NCI-H526 (cell line): ENCODE measurements at places on chromosomes 5 and 9.

DNA sequence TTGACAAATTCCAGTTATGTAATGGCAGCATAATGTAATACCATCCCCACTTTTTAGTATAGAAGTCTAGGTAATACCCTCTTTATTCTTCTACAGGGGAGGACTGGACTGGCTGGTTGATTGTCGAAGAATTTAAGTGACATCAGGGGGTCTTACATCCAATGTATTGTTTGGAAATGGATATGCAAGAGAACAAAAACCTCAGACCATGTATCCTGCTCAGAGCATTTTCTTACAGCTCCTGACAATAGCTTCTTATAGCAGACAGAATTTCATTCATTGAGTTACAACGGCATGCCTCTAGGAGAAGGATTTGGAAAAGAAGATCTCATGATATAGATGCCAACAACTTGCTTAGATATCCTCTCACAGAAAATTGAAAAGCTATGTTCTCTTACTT lies 2032.3 kb downstream of the EFNA5 start:
- DNase-seq: no peak

- DNase-seq: peak; percentile 8
Observed at GRCh38 chr5:69416180-69416579, 1.3 kb downstream of the MARVELD2 start.

DNA sequence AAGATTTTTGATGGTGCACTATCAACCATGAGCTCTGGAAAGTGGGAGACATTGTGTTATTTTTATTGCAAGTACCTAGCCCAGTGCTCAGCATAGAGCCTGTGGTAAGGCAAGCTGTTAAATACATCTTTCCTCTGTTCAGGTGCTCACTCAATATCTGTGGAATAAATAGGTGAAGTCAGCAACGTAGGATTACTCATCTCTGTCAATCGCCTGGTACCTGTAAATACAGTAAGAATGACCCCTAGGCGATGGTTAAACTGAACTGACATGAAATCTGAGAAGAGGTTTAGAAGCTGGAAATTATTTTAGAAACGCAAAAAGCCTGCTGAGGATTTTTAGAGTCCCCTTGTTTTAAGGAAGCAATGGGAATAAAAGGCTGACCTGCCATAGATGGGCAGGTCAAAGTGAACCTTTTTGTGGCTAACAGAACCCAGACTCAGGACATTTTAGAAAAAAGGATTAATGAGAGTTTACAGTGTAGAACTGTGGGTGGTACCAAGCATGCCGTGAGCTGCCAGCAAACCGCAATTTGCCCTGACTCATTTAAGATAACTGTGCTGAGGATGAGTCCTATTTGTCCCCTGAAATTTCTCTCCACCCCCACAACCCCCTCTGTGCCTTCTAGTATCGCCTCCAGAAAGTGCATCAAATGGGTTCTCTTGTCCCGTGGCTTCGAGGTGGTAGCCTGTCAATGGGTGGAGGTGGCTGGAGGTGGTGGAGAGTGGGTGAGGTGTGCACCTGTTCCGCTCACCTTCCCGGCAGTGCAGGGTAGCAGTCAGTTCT lies 375.1 kb downstream of the MED10 start:
- DNase-seq: no peak

DNA sequence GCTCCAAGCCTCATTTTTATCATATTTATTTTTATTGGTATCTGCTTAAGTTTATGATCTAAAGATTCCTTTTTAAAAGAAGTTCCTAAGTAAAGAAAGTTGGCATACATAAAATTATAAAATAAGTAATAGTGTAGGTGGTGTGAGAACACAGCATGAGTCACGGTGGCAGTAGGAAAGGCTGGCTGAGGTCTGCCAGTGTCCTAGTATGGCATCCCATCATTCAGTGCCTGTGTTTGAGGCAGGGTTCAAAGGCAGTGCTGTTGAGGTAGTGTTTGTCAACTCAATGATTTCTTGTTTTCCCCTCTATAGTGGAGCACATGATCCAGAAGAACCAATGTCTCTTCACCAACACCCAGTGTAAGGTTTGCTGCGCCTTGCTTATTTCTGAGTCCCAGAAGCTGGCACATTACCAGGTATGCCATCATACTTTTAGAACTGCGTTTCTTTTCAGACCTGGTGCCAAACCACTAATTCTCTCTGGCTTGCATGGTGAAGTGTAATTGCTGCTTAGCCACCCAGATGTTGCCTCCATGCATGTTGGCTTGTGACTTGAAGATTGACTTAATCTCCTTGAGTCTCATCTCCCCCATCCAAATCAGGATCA lies 18.4 kb downstream of the ZNF346 start:
- no peak for DNase-seq

DNA sequence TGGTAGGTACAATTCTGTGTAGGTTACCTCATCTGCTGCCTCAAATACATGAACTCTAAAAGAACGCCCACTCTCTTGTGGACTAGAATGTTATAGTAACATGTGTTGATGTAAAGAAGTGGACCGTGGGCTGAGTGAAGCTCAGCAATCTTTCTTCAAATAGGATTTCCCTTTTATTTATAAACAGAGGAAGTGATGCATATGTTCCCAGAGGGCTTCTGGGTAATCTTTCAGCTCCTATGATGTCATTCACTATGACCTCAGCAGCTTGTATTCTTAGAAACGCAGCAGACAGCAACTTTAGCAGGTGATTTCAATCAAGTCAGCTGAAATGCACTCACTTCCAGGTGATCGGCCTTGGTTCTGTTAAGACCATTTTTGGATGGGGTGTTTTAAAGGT lies 14.4 kb downstream of the F2RL2 start:
- DNase-seq: no peak

GRCh38 chr5:61924251-61924650 lies 381.8 kb upstream of the KIF2A start:
- no peak for DNase-seq

DNA sequence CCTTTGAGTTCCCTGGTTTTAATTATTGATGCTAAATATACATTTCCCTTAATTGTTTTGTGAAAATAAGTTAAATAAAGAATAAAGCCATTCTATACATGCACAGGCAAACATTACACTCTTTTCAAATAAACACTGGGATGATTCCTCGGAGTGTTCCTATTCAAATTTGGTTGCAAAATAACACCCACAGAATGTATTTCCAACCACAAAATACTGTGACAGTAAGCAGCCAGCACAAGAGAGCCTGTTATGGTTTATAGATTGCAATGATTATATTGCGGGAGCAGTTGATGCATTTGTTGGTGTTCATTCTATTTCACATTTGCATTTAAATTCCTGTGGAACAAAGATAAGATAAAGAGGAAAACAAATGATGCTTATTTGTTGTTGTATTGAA lies 632.6 kb upstream of the WWC1 start:
- peak; percentile 56 for DNase-seq

GRCh38 chr9:27407491-27407890 lies 110.5 kb upstream of the EQTN start:
- DNase-seq: no peak

GRCh38 chr9:89408628-89409101 lies 89.2 kb downstream of the SEMA4D start:
- DNase-seq: no peak

DNA sequence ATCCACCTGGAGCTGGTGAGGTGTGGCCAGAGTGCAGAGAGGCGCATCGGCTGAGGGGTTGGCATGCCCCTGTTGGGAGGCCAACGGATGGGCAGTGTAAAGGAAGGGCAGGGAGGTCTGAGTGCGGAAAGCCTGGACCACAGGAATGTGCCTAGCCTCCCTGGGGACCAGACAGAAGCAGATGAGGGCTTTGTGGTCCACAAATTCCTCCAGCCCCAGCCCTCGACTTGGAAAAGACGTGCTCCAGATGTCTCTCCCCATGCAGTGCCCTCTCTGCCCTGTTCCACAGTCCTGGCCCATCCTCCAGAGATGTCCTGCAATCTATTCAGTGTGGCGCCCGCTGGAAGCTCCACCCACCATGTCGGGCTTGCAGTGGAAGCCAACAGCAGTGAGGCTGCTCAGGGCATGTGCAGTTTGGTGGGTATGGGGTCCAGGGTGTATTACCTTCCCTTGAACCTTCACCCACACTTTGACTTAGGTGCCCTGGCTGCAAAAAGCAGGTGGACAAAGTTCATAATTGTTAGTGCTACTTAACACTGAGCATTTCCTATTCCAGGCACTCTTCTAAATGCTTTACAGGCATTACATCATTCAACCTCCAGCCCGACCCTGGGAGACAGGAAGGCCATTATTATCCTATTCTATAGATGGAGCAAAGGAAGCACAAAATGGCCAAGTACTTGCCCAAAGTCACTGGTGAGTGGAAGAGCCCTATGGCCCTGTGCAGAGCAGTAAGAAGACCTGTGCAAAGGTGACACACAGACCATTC lies 120.2 kb upstream of the SLC25A48 start:
- DNase-seq: no peak

- DNase-seq: no peak
Observed at GRCh38 chr5:69115526-69115925, 21.7 kb downstream of the SLC30A5 start.

- no peak for DNase-seq
Observed at GRCh38 chr5:129379406-129379805, 80.7 kb upstream of the ADAMTS19 start.

GRCh38 chr5:74242516-74242915 lies 398.0 kb downstream of the ENC1 start:
- no peak for DNase-seq

GRCh38 chr5:57499262-57500050 lies 16.8 kb upstream of the ACTBL2 start:
- no peak for DNase-seq

DNA sequence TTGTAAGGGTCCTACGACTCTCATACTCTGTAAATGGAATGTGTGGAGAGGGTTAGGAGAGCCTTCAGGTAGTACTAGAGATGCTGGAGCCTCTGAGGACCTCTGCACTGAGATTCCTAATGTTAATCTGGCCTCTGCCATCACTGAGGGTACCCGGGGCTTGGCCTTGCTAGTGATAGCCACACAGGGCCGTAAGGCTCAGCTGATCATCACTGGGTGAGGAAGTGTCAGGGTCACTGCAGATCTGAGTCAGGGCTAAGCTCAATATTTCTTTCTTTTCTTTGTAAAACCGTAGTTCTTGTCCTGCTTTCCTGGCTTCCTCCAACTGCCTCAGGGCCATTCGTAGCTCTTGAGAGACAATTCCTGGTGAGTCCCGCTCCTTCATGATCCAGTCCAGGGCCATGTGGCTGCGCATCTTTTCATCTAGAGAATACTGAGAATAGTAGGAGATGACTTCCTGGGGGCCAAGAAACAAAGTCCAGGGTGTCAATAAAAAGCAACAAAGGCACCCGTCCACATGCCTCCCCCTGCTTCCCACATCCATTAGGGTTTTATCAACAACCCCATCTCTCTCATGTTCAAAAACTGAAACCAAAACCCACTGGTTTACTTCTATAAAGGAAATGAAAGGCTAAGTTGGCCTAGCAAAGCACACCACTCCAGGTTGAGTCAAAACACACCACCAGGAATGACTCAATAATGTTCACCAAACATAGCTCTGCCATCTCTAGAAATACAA lies 47.7 kb downstream of the LIX1 start:
- no peak for DNase-seq

- no peak for DNase-seq
Observed at GRCh38 chr5:137754961-137755762, 999 bp upstream of the HNRNPA0 start.

GRCh38 chr9:127049581-127049980 lies 72.9 kb downstream of the ANGPTL2 start:
- DNase-seq: no peak
